SK-N-MC (cell line): ENCODE measurements at places on chromosomes 5 and 9.

DNA sequence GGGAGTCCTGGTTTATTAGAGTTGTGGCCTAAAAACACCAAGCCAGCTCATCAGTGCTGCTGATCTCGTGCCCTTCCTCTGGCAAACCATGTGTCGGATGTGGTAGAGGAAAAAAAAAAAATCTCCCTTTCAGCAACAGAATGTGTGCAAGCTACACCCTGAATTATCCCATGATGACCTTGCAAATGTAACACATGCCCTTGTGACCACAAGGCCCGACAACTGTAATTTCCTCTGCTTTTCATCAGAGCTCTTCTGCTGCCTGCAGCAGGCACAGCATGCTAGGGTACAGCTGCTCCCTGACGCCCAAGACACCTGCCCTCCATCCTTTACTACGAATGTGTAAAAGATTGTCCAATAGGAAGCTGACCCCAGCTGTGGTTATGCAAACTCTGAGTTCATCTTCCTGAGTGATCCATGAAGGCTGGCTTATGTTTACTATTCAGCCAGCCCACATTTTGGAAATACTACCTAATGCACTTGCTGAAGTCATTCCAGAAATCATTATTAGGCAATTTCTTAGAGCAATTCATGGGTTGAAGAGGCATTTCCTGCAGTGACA, 14.6 kb upstream of the BNC2 start:
- DNase-seq = no peak

DNA sequence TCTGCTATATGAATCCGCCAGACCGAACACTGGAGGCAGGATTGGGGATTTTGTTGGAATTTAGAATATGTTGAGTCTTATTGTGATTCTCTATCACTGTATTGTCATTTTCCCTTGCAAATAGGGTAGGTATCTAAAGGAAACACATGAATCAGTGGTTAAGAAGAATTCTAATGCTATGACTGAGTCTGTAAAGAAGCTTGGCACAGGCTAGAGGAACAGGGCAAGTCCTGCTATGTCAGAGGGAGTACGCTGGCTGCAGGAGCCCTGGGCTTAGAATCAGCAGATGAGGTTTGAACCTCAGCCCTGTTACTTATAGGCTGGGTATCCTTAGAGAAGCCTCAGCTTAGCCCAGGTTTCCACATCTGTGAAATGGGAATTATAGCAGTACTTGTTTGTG, 198.1 kb downstream of the NR3C1 start:
- DNase-seq = no peak

- no peak for DNase-seq
These were observed 125.5 kb downstream of the DIRAS2 start for GRCh38 chr9:90517103-90517502.

DNA sequence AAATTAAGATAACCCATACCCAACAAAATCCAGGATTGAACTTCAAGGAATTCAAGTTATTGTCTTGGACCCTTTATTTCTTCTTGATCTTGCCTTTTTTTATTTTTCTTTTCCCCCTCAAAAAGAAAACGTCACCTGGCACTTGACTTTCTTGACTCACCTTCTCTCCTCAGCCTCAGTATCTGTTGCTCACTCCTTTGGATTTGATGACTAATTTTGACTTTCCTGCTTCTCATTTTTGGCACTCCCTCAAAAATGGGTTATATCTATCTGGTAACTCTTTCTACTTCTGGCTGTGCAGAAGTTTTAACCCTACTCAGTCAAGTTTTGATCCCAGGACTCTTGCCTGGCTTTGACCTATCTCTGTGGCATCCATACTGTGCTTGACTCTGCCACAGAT, 66.6 kb upstream of the SPATA31D4 start:
- no peak for DNase-seq

DNA sequence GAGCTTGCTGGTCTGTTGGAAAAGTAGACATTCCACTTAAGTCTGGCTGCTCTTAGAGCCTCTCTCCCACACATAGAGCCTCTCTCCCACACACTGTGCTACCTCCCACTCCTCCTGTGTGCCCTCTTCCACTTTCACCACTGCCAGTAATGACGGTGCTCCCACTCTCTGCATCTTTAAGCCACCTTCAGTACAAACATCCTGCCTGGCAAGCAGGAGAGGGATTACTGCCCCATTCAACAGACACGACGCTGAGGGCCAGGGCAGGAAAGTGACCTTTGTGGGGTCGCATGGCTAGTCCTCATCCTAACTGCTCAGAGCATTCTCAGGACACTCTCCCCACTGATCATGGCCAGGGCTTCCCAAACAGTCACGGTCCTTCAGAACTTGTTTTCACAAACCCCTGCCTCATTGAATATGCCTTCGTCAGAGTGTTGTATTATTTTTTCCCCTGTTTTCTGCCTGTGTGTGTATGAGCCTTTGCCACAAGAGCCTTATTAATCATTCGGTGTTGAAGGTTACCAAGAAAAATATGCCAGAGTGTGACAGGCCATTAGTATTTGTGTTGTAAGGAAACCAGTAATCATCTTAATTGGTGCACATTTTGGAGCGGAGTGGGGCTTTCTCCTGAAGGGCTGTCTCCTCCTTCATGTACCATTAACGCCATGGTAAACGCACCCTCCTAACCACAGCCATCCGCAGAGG, 87.1 kb upstream of the SAP30L start:
- DNase-seq = no peak

- DNase-seq = no peak
These were observed 49.4 kb downstream of the TGFBR1 start for GRCh38 chr9:99154356-99154755.

DNA sequence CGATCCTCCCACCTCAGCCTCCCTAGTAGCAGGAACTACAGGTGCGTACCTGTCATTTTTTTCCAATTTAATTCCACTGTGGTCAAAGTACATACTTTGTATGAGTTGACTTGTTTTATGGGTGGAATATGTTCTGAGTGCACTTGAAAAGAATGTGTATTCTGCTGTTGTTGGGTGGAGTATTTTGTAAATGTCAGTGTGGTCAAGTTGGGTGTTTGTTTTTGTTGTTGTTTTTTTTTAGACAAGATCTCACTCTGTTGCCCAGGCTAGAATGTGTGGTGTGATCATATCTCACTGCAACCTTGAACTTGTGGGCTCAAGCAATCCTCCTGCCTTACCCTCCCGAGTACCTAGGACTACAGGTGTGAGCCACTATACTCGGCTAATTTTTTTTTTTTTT, 17.9 kb downstream of the SLC25A25 start:
- no peak for DNase-seq

GRCh38 chr9:34701023-34701768, 8.7 kb downstream of the CCL21 start:
- no peak for DNase-seq

- DNase-seq = no peak
These were observed 8.5 kb downstream of the RXFP3 start for GRCh38 chr5:33944543-33945132.

GRCh38 chr9:20361656-20362570, 260.4 kb downstream of the MLLT3 start:
- no peak for DNase-seq

GRCh38 chr9:69364510-69365150, 39.6 kb downstream of the ENTREP1 start:
- DNase-seq = no peak

GRCh38 chr9:87888501-87888900, 5.8 kb downstream of the SPATA31E1 start:
- no peak for DNase-seq

- DNase-seq = no peak
These were observed 40.2 kb upstream of the TYRP1 start for GRCh38 chr9:12652973-12653372.

- DNase-seq = peak; percentile 28
These were observed 514.9 kb upstream of the ARRDC3 start for GRCh38 chr5:91898019-91898418.

GRCh38 chr5:39714036-39714698, 289.4 kb upstream of the DAB2 start:
- DNase-seq = peak; percentile 86

DNA sequence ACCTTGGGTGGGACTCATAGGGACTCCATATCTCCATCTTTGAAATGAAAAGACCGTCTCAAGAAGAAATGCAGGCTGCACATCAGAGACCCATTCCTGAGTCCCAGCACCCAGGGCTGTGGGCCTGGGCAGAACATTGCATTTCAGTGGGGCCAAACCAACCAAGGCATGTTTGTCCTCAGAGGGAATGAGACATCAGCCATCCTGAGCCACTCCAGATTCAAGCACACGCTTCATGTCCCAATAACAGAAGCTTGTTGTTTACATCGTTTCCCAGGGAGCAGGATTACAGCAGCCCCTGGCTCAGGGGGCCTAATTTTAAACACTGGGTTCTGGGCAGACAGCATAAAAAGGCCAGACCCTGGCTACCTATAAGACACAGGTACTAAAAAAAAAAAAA, 24.3 kb downstream of the DUSP1 start:
- DNase-seq = no peak

- DNase-seq = no peak
These were observed 242.8 kb upstream of the ANKRD55 start for GRCh38 chr5:56475689-56476486.

DNA sequence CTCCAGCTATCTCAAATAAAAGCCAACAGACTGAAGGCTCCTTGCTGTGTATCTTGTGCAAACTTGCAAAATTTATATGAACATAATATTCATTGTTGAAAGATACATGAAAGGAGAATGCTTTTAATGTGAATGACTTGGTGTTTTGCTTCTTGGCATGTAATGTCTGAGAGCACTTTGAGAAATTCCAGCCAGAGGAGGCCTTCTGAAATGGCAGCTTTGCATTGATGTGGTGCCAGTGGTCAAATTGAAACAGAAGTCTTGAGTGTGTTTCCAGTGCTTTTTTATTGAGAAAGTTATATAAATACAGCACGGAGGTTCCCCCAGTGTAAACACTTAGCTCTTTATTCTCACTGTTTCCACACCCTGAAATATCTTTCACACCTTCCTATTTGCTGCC, 182.1 kb downstream of the ADCY2 start:
- DNase-seq = no peak

GRCh38 chr5:53362521-53362941, 117.9 kb upstream of the FST start:
- DNase-seq = no peak

DNA sequence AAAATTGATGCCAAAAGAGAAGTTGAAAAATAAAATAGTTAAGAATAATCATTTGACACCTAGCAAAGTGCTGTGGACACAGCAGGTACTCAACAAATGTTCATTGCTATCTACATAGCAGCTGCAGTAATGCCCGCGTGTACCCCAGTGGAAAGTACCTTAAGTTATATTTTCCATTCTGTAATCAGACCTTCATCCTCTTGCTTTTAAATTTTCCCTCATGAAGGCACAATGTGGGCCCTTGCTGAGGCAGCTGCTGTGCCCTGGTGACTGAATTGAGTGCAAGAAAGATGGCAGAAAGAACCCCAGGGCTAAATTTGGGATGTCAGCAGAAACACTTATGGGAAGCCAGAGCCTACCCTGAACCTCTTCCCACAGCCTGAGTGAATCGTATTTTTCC, 65.9 kb downstream of the CYFIP2 start:
- DNase-seq = no peak

DNA sequence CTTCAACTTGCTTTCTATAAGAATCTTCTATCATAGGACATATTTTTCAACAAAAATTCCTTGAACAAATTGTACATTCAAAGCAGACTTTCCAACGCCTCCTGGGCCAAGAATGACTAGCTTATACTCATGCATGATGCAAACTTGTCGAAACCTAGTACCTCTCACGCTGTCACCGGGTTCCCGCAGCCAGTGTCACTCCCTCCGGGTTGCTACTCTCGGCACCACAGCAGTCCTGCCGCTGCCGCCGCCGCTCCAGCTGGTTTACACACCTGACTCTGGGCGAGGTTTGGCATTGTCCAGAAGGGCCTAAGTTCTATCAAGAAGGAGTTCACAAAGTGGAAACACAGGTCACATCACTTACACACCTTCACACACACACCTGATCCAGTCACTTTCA, 244.4 kb downstream of the ADAMTSL1 start:
- DNase-seq = no peak

- DNase-seq = no peak
These were observed 175.6 kb downstream of the SPATA31D1 start for GRCh38 chr9:82164159-82164558.

GRCh38 chr5:96924016-96924443, 11.8 kb upstream of the LNPEP start:
- DNase-seq = no peak

- no peak for DNase-seq
These were observed 217.6 kb downstream of the NDUFS4 start for GRCh38 chr5:53777864-53778618.

DNA sequence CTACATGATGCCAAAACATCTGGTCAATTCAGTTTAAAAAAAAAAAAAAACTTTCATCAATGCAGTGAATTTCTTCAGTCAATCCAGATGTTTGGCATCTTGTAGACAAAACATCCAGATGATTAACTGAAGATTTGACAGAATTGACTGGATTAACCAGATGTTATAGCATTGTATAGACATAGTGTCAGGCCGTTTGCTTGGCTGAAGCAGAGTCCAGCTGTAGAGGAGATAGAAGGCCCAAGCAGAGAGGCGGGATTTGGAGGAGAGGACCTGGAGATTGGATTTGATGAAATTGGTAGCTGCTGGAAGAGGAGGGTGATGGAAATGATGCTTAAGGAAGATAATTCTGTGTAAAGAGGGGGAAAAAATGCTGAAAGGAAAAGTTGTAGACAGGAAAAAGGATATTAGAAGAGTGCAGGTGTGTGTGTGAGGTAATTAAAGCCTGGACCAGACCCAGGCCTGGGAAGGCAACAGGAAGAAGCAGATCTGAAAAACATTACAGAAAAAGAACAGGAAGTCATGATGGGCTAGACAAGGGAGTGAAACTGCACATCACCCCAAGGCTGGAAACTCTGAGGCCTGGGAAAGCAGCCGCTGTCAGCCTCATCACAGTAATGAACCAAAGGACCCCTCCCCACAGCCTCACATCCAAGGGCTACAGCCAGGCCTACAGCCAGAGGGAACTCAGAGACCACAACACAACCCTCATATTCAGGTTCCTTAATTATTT, 258.3 kb downstream of the CWC27 start:
- no peak for DNase-seq

- peak; percentile 30 for DNase-seq
These were observed 57.3 kb upstream of the C6 start for GRCh38 chr5:41270423-41271251.

DNA sequence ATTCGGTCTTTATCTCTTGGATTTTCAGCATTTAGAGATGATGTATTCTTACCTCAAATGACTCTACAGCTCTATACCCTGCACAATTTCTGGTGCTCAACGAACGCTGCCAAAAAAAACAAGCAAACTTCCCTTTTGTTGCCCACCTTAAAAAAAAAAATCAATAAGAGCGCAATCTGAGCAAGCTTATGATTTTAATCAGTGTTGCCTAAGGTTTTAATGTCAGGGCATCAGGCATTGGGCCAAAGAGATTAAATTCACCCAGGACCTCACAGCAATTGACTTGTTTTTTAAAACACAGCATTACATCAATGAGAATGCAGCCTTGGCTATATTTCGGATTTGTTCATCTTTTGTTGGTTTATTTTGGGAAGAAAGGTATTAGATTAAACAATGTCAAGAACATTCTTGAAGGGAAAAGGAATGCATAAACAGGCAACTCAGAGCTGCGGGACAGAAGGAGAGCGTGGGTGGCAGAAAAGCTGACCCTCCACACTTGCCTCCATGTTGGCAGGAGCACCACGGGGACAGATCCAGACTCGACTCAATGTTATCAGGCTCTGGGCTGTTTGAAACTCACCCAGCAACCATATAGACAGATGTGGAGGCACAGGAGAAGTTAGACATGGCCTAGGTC, 127.5 kb upstream of the DAPK1 start:
- DNase-seq = no peak
